Skin of body (tissue), 3 donors: ENCODE measurements at places on chromosomes 13 and 19. TPM values are rescaled to one million over a fixed set of nuclear protein-coding genes. Genes with fewer than 3 reads are reported as not detected.

- DNase-seq, result peak; percentile 93
Measured at GRCh38 chr19:35436477-35437405, 11.3 kb upstream of the FFAR2 start.

GRCh38 chr19:48085076-48085475 is 25.5 kb downstream of the PLA2G4C start:
- DNase-seq, result no peak

DNA sequence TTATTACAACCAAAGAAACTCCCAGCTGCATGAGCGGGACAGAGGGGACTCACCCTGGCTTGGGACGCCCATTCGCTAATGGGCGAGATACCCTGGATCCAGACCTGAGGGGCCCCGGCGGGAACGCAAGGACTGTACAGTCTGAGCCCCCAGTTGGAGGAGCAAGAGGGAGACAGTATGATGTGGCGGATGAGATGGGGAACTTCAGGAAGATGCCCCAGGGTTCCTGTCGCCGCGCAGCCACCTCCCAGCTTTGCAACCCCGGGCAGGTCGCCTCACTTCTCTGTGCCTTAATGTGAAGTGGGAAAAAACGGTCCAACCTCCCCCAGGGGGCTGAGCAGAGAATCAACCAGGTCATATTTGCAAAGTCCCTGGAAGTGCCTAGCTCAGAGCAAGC is 2.5 kb downstream of the NPAS1 start:
- no peak for DNase-seq

- no peak for DNase-seq
Measured at GRCh38 chr19:5674714-5675113, 5.6 kb downstream of the MICOS13 start.

DNA sequence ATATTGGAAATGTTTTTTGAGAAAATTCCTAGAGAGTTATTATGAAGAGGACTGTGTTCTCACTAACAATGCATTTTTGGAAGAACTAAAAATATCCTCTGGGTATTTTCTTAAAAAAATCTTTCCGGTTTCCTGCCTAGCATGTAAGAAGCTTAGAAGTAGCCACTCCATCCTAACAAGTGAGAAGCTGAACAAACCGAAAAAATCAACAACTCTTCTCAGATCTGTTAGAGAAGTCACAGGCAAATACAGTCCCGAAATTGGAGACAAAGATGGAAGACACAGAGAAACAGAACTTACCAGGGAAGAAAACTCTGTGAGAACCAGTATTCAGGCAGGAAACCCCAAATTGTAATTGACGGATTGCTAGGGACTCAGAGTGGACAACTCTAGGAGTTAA is 173.0 kb downstream of the KLF12 start:
- no peak for DNase-seq

- DNase-seq, result no peak
Measured at GRCh38 chr19:8391198-8392016, 1.2 kb downstream of the RAB11B start.

DNA sequence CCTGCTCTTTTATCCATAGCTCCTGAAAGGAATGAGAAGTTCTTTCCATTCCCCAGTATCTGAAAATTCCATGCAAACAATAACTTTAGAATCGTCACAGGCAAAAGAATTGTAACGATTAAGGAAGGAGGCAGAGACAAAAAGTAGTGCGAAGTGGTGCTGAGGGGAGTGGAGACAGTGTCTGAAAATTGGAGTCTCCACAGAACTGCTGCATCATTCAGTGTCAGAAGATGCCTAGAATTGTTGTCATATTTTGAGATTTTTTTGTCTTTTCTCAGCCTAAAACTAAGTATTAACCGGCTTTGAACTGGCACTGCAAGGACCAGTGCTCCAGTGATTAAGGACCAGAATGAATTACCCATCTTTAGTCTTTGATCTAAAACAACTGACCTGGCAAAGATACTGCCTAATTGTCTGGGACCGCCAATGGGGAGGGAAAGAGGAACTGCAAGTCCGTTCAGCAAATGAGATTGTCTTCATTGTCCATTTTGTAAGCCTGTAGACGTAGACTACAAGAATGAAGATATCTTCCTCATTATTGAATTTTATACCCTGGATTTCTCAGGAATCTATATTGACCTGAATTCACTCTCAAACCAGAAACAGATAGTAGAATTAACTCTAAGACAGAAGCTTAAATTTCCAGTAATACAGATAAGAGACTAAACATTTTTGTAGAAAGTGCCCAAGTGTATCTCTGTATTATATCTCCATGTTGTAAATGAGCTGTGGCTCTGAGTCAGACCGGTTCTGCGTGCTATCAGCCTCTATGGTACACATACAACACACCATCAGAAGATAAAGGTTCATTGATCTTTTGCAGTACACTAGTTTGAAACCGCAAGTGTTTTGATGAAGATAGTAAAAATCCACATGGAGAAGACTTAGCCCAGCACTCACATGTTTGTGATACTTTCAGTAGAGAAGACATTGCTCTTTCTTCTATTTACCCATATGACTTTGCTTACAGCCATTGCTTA is 293.2 kb downstream of the EFNB2 start:
- no peak for DNase-seq

GRCh38 chr13:39414339-39414738 is 188.7 kb downstream of the LHFPL6 start:
- DNase-seq, result no peak

DNA sequence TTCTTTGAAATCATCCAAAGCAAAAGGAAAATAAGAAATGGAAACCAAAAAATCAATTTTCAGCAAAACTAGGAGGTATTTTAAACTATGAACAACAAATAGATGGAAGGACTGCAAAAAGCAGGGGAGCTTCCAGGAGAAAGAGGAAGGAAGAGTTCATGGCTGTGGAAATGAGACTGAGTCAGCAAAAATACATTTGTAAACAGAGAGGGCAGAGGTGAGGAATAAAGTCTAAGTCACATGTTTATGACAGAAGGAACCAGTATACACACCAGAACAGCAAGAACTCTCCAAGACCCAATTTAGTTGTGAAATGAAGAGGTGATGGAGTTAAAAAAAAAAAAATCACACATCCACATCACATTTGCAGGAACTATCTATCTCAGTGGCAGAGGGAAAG is 69.6 kb downstream of the RNASEH2B start:
- DNase-seq, result no peak

- DNase-seq, result peak; percentile 96
Measured at GRCh38 chr13:41694545-41695301, 237.4 kb downstream of the RGCC start.

DNA sequence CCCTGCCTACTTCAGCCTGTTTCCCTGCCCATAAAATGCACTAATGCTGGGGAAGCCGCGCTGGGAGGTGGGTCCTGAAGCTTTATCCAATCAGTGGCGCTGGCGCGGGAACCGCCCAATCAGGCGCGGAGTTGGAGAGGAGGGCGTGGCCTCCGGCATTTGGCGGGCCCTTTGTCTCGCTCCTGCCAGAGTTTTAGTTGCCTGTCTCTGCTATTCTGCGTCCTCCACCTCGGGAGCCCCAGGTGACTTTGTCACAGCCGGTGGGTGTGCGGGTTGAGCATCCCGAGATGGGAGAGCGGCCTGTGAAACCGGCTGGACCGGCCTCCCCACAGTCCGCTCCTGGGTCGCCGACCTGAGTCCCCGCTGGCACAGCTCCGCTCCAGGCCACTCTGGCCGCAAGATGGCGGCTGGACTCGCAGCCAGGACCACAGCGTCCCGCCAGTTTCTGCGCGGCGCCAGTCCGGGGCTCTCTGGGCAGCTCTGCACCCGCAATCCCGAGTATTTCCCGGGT is 30.7 kb upstream of the ZNF429 start:
- peak; percentile 54 for DNase-seq

- no peak for DNase-seq
Measured at GRCh38 chr13:67097892-67098452, 132.2 kb downstream of the PCDH9 start.

DNA sequence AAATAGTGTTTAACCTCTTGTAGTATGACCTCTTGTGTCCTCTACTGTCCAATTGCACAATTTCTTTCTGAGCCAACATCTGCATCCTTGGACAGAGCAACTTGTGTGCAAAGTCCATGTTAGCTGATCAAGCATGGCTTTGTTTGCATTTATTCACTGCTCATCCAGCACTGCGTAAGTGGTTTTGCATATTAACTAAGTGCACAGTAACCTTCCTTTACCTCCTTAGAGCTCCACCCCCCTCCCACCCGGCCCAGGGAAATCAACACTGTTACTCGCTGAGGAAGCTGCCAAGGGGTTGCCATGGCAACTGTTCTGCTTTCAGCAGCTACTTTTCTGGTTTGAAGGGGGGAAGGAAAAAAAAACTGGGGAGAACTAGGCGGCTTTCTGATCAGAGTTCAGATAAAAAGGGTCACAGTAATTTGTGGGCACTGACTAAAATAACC is 153.5 kb upstream of the KLF12 start:
- DNase-seq, result peak; percentile 61

DNA sequence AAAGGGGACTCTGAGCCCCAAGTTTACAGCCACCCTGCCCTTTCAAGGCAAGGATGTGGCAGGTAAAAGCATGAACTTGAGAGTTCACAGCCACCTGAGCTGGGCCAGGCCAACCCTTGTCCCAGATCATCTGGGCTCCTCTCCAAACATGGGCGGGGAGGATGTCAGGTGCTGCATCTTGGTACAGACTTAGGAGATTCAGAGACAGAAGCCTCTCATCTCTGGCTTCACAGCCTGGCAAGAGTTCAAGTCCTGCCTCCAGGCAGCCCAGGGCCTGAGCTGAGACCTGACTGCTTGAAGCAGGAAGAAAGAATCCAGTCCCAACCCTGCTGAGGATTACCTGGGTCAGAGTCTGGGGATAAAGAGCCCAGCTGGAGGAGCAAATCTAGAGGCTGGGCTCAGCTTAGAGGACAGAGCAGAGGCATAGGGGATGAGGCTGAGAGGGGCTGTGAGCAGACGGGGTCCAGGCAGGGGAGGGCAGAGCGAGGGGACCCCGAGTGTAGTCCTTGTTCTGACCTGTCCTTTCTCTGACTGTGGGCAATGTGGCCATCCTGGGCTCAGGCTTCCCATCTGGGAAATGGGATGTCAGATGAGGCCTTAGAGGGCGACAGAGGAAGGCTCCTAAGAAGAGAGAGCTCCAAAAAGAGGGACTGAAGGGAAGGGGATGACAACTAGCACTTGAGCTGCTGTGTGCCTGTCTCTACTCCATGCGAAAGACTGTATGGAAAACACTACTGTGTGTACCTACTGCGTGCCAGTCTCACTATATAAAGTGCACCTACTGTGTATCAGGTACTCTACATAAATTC is 6.6 kb upstream of the OR10H5 start:
- no peak for DNase-seq

- no peak for DNase-seq
Measured at GRCh38 chr19:15551293-15552004, 43.1 kb downstream of the CYP4F22 start.

DNA sequence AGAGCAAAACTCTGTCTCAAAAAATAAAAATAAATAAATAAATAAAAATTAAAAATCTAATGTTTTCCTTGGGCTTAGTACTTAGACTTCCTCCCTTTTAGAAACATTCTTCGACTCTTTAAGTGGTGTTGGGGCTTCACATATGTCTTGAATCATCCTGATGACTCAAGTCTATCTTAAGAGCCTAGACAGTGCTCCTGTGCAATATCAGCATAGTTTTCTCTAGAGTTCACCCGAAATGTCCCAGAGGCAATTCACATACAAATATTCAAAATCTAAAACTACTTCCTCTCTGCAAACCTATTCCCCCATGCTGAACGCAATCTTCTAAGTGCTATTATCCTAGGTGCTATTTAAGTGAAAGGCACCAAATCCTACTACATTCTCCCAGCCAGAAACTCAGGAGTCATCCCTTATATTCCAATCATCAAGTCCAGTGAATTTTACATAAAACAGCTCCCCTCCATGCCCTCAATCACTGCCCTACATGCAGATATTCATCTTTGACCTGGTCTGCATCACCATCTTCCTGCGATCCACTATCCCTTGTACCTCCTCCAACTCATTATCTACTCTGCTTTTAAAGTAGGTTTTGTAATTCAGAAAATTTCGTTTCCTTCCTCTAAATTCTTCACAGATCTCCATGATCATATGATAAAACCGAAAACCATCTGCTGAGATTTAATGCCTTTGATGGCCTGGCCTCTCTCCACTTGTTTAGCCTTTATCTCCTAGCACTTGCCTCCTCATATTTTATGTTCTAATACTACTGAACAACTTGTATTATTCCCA is 102.7 kb downstream of the ELF1 start:
- DNase-seq, result no peak

DNA sequence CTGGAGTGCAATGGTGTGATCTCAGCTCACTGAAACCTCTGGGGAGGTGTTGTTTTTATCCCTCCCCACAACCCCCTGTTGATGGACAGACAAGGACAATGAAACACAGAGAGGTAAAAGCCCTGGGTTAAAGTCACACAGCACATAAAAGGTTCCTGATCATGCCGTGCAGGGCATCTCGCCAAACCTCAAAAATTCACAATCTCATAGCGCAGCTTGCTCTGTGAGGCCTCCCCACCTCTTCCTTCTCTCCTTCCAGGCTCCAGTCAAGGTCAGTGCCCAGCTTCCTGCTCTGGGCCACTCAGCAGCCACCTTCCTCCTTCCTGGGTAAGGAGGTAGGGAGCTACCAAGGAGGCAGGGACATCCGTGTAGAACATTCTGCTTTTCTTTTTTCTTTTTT is 2.3 kb downstream of the FUT2 start:
- no peak for DNase-seq

DNA sequence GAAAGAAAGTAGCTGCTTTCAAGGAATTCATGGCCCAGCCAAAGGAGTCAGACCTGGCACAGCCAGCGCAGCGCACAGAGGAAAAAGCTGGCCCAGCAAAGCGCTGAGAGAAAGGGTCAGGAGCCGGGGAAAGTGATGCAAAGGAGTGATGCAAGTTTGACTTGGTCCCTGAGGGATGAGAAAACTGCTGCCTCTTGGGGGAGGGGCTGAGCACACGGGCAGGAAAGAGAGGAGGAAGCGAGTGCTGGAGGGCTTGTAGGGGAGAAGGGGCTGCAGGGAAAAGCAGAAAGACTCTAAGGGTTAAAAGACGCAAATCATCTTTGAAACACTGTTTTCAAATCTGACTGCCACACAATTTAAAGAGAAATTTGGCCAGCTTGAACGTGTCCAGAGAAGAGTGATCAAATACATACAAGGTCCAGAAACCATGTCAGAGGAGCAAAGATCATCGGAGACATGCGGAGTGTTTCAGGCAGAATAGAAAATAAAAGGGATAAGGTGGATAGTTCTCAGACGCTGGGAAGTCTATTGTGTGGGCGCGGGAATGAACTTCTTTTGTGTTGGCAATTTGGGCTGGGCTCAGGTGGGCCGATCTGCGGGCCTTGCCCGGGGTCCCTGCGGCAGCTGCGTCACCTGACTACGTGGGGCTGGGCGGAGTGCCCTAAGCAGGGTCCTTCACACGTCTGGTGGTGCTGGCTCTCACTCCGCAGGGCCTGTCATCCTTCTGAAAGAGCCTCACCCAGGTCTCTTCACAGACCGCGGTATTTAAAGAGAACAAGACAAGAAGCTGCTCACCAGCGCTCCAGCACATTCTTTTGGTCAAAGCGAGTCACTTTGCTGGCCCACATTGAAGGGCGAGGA is 18.1 kb downstream of the N4BP2L1 start:
- DNase-seq, result peak; percentile 12

- DNase-seq, result no peak
Measured at GRCh38 chr19:7692417-7693088, 9.4 kb downstream of the FCER2 start.

TMEM38A gene
- 11.9 TPM for total RNA-seq

LPAR2 gene
- 4.9 TPM for total RNA-seq

TSHZ3 gene
- 4.8 TPM for total RNA-seq

IGFL1 gene
- total RNA-seq, result 0.69 TPM

KRTDAP gene
- total RNA-seq, result 579 TPM

NPAS1 gene
- 0.99 TPM for total RNA-seq

RDH8 gene
- not detected for total RNA-seq

TBXA2R gene
- total RNA-seq, result 1.2 TPM

ADGRE3 gene
- total RNA-seq, result 1.2 TPM

ZNF554 gene
- 5.8 TPM for total RNA-seq

TRAPPC6A gene
- 13.3 TPM for total RNA-seq

ZNF729 gene
- 0.10 TPM for total RNA-seq

FBXO17 gene
- 19.9 TPM for total RNA-seq

ZNF665 gene
- total RNA-seq, result 3.1 TPM
